ENCODE measurements at places on chromosomes 2 and 18.

GRCh38 chr2:123696021-123696420, 329.1 kb upstream of the CNTNAP5 start:
- DNase-seq = no peak

DNA sequence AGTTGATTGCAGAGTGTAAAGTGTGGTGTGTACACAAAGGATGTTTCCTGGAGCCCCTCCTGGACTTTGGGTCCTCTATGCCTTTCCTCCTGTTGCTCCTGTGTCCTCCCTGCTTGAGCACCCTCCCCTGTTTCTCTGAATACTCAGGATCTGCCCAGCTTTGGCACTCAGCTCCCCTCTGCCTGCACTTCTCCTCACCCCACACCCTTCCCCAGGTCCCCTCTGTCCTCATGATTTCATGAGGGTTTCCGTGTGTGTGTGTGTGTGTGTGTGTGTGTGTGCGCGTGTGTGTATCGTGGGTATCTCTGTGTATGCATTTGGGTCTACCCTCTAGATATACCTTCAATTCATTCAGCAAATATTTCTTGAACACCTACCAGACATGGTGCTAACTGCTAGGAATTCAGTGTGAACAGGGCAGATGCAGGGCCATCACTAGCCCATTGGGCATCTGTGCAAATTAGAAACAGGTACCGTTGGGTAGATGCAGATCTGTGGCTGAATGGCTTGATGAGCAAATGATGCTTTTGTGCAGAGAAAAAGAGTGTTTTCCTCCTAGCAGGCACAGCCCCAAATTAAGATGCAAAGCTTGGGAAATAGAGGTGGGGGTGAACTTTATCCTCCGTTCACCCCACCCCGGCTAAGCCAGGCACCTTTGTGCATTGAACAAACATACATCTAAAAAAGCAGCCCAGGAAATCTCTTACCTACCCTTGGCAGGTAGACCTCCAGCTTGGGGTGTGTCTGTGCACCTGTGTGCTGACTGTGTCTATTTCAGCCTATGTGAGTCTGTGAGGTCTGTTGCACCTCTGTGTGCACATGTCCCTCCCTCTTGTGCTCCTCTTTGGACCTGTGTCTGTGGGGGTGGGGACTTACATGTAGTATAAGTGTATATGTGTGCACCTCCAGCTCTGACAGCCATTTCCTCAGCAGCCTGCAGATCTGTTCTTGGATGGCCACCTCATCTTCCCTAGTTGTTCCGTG, 60.0 kb upstream of the EPAS1 start:
- DNase-seq = no peak

DNA sequence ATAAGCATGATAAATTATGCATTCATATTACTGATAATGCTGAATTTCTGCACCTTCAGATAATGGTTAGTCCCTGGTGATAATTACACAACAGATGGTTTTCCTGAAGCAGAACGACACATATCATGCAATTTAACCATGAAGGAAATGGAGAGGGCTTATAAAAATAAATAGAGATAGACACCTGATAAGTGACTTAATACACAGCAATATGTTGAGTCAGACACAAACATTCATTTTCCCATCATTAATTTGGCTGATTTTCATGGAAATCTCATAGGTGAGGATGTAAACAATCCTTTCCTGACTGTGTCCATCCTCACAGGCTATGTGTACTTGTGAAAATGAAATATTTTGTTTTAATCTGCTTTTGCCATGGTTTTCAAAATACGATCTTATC, 36.9 kb upstream of the DSEL start:
- DNase-seq = no peak

DNA sequence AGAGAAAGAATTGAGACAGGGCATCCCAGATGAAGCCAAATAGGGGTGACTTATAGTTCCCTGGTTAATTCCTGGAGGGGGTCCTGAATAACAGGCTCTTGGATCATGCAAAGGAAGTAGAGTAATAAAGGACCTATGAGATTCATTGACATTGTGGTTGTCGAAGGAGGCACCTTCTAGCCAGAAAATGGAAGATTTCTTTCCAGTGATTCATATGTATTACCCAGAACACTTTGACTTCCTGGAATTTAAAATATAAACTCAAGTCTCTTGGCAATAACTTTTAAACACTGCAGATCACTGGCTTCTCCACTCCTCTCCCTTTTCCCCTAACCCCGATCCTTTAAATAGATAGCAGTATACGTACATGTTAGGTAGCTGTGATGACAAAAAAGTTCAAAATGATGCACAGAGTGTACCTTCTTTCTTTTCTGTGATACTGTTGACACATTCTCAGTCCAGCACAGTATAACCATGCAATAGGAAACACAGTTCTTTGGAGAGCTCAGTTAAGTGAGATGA, 211.8 kb downstream of the LTBP1 start:
- peak; percentile 82 for DNase-seq

All from fibroblast of the conjunctiva (primary cell).